Stimulated activated CD8-positive, alpha-beta memory T cell treated with anti-CD3 and anti-CD28 coated beads, Interleukin-2, amount 100 ng/mL, for 1 hour (primary cell): ENCODE measurements at places on chromosomes 13 and 19.

DNA sequence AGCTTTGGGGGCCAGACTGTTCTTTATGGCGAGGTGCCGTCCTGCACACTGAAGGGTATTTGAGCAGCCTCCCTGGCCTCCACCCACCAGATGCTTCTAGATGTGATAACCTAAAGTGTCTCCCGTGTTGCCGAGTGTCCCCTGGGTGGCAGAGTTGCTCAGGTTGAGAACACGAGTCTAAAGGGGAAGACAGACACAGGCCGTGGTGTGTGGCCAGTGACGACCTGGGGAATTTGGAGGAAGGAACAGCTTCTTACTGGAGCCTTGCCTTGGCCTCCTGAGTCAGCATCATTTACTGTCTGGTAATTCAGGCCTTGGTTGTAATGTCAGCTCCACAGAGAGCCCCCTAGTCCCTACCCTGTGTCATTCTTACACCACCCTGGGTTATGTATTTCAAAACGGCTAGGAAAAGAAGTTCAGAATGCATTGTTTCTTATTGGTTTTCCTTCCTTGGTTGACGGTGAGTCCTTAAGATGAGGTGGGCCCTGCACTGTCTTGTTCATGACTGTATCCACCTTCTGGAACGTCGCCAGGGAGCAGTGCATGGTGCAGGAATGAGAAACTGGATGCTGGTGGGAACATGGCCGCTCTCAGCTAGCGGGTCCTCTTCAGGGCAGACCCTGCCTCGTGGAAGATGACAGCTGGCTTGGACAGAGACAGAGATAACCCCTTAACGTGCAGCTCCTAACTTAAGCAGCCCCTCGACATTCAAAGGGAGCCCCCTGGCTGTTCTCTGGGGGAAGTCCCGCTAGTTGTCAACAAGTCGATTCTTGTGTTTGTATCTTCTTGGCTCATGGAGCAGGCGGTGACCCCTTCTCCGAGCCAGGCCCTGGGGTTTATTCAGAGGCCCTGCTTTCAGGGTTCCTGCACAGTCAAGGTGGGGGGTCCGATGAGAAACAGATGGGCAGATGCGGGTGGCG is 7.2 kb downstream of the SIN3B start:
- DNase-seq = no peak

DNA sequence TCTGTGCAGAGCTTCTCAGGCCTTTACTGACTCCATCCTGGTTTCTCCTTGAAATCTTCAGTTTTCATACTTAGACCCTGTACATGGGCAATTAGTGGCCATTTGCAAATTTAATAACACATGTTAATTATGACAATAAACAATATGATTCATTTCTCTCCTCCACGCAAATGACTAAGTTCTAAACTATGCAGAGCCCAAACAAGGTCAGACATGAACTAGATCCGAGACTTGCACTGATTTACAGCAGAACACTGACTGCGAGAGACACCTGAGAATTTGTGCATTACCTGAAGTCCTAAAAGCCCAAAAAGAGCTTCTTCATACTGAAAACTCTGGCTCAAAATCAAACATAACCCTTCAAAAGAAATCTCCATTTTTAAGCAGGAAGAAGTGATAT is 521.8 kb downstream of the MYO16 start:
- no peak for DNase-seq

DNA sequence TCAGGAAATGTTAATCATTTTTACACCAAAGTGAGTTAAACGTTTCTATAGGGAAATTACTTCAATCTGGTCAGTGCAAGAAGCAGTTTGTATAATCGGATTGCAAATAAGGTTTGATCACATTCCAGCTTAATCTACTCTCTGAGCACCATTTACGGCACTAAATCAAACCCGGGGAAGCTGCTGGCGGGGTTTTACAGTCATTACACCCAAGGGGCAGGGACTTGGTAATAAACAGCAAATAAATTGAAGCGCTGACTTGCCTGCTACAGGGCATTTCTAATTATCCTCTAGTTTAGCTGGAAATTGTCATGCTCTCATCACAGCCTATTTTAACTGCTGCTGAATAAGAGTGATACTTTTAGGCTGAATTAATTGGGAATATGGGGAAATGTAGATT is 152.1 kb upstream of the SOX21 start:
- DNase-seq = no peak

DNA sequence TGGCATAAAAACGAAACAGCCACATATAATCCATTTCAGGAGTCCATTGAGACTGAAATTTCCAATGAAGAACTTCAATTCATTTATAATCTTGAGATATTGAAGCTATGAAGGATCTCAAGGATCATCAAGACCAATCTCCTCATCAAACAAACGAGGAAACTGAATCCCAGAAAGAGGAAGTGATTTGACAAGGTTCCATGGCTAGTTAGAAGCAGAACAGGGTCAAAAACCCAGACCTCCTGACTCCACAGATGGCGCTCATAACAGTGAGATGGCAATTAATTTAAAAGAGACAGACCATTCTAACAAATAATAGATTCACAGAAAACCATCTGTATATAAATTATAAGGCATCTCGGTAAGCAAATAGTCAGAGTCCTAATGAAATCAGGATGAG is 229.7 kb downstream of the KCTD12 start:
- no peak for DNase-seq

DNA sequence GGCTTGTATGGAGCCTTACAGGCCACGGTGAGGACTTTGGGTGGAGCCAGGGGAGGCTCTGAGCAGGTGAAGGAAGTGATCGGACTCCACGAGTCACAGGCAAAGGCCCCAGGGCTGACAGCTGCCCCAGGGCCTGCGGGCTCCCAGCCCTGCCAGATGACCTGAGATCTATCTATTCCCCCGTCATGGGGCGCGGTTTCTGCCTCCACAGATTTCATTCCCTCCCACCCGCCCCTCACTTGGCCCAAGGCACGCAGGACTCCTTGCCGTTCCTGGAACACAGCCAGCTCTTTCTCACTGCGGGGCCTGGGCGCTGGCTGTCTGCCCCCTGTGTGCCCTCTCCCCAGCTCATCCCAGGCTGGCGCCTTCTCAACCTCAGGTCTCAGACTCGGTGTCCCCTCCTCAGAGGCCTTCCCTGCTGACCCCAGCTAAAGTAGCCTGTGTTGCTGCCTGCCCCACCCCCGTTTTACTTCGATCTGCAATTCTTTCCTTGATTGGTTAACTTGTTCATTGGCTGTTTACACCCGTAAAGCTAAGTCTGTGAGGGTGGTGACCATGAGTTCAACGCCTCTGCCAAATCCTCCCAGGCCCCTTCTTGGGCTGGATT is 13.9 kb upstream of the PAK4 start:
- DNase-seq = no peak

GRCh38 chr19:18856385-18857126 is 24.8 kb downstream of the UPF1 start:
- DNase-seq = no peak

DNA sequence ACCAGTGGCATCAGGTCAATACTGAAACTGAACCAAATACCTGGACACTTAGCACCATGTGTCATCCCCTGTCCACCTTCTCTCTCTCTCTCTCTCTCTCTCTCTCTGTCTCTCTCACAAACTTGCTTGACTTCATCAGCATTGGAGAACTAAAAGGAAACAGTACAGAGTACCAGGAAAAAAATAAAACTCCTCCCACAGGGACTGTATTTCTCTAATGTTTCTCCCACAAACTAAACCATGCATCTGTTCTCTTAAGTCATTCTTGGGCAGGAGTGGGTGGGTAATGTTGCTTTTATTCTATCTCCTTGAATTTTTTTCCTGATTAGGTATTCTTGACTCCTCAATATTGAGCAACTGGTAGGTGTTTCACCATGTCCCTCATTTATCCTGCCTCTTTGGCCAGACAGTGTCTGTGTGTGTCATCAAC is 112.9 kb upstream of the CACNA1A start:
- DNase-seq = no peak

DNA sequence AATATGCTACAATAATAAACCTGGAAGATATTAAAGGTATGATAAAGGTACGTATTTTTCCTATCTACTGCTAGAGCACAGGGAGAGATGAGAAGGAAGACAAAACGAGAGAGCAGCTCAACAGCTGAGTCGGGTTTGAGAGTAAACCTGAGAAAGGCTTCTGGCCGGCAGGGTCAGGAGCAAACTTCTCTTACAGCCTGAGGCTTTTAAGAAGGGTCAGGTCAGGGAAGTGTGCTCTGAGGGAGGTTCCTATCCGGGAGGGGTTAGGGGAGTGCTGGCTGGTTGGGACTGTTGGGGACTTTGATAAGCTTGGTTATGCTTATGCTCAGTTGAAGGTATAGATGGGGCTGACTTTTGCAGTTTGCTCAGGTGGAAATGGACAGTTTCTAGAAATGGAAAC is 77.7 kb upstream of the PRR20A start:
- DNase-seq = no peak

DNA sequence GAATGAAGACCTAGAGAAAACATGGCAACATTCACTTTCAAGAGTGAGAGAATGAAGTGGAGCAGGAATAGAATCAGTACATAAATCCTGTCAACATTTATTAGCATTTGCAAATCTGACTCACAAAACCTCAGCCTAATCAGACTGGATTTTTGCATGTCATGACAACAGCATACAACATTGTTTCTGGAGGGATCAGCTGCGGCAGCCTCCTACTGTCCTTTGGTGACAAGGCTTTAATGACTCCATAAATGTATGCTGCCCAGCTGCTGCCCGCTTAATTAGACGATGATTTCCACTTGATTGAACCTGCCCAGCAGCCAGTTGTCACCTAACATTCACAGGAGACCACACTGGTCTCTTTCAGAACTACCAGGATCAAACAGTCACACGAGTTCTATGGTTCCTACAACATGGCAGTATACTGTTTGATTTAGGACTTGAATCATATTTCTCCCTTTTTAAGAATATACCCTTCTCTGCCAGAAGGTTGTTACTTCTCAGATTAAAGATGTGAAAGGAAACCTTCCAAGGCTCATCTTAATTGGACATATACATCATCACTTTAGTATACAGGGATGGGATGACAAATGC is 9.3 kb downstream of the EBPL start:
- DNase-seq = no peak

DNA sequence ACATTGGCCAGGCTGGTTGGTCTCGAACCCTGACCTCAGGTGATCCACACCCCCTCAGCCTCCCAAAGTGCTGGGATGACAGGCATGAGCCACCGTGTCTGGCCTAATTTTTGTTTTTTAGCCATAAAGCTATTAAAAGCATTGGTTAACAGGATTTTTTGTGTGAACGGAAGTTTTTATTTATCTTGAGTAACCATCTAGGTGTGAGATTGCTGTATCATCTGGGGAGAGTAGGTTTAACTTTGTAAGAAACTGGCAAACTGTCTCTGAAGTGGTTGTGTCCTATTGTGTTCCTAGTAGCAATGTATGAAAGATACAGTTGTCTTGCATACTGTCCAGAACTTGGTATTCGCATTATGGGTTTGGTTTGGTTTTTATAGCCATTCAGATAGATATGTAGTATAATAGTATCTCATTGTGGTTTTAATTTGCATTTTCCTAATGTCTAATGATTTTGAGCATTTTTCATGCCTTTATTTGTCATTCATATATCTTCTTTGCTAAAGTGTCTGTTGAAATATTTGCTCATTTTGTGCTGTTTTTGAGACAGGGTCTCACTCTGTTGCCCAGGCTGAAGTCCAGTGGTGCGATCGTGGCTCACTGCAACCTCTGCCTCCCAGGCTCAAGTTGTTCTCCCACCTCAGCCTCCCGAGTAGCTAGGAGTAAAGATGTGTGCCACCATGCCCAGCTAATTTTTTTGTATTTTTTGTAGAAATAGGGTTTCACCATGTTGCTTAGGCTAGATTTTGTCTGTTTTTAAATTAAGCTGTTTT is 13.5 kb upstream of the PLEKHF1 start:
- DNase-seq = no peak

- no peak for DNase-seq
Measured at GRCh38 chr13:28000567-28000966, 12.1 kb upstream of the URAD start.

DNA sequence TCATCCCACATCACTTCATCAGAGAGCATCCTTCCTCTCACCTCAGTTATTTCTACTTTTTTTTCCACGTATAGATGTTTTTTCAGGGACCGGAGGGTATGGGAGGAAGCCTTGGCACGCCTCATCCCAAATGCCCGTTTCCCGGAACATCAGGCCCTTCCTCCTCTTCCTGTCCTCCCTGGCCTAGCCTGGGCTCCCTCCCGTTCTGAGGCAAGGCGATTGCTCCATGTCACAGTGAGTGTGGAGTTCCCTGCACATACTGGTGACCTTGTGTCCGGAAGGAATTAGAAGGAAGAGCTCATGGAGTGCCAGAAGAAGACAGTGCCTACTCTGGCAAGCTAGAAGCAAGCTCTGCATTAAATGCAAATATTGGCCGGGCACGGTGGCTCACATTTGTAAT is 1.1 kb upstream of the ZNF627 start:
- no peak for DNase-seq

DNA sequence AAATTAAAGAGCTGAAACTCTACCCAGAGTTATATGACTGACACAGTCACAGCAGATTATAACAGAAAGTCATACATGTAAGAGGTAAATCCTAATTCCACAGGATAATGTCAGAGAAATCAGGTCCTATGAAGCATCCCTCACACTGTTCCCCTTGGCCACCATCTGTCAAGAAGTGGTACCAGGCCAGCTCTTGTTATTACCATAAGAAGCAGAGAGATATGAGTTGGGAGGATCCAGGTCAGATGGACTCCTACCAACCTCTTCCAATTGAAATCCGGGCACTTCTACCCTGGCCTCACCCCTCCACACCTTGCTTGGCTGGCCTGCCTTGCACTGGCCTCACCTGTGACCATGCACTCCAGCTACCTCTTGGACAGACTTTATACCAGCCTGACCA is 353.2 kb downstream of the DNAJC15 start:
- DNase-seq = no peak

- DNase-seq = no peak
Measured at GRCh38 chr19:11662278-11662677, 65.0 kb downstream of the ZNF627 start.

DNA sequence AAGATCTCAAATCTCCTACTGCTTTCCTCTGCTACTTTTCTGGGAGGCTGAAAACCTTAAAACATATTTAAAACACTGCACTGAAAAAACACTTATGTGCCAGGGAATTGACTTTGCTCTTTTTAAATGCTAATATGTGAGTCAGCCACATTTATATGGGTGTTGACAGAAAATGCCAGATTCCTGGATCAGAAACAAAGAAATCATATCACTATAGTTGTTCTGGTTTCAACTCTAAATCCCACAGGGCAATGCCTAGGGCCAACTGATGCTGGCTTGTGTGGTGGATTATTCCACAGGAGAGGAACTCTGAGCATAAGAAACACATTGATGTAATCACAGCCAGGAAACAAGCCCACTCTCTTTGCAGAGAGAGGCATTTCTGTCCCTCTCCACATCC is 1439.0 kb upstream of the SPRY2 start:
- no peak for DNase-seq

- DNase-seq = no peak
Measured at GRCh38 chr19:53947624-53948023, 15.1 kb upstream of the CACNG8 start.
